ENCODE measurements at places on chromosomes 13 and 19. TPM values are rescaled to one million over a fixed set of nuclear protein-coding genes. Genes with fewer than 3 reads are reported as not detected.

Gene KPTN
- total RNA-seq, result 7.3 TPM

Gene IZUMO2
- total RNA-seq, result not detected

Gene OR4F17
- total RNA-seq, result not detected

- DNase-seq, result no peak
These were observed 27.2 kb downstream of the MED26 start for GRCh38 chr19:16600824-16601223.

DNA sequence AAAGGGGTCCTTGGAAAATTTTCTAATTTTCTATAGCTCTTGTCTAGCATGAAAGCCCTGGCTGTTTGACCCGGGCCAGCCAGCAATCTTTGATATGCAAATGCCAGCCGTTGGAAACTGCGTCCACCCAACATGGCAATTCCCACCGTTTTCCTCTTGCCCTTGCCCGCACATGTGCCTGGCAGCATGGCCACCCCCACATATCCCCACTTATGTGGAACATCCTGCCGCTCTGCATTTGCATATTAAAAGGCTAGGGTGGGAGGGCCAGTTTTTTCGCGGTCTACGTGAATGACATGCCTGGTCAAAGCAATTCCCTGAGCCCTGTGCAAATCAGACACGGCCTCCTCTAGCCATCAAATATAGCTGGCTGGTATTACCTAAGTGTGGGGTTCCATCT lies 110.3 kb upstream of the TDRD3 start:
- DNase-seq, result no peak

GRCh38 chr13:110304256-110304655 lies 2.7 kb downstream of the COL4A1 start:
- no peak for DNase-seq

DNA sequence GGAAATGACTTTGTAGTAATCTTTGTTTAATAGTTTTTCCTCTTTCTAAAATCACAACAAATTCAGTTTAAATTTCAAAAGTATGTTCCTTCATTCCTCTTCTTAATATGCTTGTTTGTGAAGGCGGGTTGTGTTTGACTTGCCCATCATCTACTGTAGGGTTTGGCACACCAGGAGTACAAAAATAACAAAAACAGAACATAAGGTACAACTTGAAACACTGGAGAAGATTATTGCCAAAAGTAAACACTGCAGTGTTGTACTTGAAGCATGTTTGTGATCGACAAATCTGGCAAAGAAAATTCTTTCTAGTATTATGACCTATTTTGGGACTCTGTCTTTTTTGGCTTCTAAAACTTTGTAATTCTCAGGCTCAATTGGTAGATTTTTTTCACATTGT lies 518.6 kb downstream of the SLITRK5 start:
- DNase-seq, result no peak
